Astrocyte (in vitro differentiated cells and primary cell): ENCODE measurements at places on chromosomes 2 and 18.

- peak; percentile 25 for DNase-seq
Observed at GRCh38 chr2:240912878-240913809, 7.0 kb downstream of the CROCC2 start.

DNA sequence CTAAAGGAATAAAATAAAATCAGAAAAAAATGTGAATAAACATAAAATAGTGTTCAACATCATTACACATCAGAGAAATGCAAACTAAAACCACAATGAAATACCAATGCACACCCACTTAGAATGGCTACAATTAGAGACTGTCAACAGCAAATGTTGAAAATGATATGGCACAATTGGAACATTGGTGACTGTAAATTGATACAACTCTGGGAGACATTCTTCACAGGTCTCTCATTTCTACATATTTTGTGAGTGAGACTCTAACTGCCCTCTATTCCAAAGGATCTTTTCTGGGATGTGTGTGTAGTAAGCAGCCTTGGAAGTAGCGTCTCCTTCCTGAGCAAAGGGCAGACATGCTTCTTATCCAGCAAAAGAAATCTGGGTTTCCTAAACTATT, 323.0 kb downstream of the FBXO15 start:
- DNase-seq, result peak; percentile 70

GRCh38 chr18:62018034-62018758, 125.4 kb upstream of the RNF152 start:
- peak; percentile 65 for DNase-seq

DNA sequence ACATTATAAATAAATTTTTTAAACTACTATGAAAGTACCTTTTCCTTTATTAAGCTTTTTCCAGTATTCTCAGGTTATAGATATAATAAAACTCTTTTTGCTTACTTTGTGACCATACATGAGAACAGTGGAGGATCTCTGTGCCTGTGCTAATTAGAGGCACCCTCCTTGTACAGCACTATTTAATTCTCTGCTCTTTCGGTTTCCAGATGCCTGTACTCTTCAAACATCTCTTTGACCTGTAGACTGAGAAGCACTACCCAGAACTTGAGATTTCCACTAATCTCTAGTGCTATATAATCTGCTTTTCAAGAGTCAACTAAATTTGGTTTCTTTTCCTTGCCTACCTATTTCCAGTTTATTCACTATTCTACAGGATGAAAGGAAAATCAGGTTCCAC, 131.1 kb downstream of the GULP1 start:
- DNase-seq, result no peak

- DNase-seq, result no peak
Observed at GRCh38 chr2:9074930-9075329, 71.4 kb upstream of the MBOAT2 start.

DNA sequence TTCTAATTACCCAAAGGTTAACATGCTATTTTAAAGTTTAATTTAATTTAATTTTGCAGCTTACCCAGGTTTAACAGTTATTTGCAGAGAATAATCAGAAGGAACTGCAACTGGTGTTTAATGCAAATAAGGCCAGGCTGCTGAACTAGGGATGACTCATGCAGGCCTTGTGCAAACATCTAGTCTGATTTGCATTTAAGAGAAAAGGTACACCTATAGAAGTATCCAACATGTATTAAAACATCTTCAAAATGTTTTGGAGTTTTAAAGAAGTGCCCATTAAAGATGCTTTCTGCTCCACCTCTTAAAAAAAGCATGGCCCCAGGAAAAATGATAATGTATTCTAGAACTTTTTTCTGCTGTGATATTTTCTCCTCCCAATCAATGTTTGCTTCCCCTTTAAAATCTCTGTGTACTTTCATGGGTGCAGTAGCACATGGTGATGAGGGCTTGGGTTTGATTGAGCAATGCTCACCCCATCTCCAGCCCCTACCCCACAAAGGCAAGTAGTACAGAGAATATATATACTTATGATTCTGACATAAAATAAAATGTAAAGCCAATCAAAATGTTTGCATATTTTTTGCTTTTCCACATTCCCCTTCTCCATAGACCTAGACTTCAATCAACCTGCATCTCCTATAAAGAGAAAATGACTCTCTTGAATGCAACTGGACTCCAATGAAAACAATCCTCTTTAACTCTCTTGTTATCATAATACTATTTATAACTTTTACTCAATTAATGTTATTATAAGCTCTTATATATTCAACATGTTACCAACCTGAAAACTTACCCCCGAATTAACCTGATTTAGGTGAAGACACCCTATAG, 54.1 kb downstream of the ATP8B1 start:
- peak; percentile 59 for DNase-seq

DNA sequence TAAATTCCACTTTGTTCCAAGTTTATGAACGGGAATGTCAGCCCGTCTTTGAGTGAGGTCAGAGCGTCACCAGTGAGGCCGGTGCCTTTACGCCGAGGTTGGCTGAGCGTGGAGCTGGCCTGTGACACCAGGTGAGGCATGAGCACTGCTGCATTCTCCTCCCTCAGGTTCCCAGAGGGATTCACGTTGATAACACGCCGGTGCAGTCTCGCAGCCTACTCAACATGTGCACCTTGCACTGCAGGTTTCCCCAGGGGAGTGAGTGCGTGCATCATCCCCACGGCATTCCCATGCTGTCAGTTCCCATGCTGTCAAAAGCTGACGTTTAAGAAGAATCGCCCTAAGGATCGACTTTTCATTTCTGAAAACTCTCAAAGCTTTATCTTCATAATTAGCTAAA, 213.3 kb downstream of the LDLRAD4 start:
- DNase-seq, result no peak

GRCh38 chr18:13616525-13617035, 109.8 kb downstream of the FAM210A start:
- DNase-seq, result no peak

DNA sequence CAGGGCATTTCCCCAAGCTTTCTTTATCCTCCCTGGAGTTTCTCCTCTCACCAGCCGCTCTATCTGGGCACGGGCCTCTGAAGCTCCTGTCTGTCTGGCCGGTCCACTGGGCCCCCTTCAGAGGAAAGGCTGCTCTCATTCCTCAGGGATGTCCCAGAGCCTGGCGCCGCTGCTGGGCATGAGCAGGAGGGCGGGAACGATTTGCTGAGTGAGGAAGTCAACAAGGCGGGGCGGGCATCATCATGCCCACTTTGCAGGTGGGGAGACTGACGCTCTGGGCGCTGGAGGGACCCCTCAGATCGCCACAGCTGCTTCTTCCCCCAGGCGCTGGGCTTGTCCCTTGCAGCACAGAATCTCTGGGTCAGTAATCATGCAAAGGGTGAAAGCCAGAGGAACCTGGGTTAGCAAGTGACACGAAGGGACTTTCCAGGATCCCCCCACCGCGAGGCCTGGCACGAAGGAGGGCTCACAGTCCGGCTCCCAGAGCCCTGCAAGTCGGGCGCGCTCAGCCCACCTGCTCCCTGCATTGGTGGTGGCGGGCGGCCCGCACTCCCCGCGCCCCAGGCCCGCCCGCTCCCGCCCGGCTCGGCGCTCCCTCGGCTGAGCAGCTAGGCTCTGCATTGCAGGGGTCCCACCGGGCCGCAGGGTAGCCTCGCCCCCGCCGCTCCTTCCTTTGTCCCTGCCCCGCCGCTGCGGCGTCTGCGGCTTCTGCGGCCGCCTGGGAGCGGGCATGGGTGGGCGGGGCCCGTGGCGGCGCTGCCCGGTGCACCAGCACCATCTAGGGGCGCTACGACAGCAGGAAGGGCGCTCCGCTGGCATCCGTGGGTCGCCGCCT, 157.8 kb downstream of the CYRIA start:
- no peak for DNase-seq

- no peak for DNase-seq
Observed at GRCh38 chr18:75339936-75340605, 87.4 kb downstream of the SMIM21 start.
